ENCODE measurements at places on chromosomes 3 and 15.

DNA sequence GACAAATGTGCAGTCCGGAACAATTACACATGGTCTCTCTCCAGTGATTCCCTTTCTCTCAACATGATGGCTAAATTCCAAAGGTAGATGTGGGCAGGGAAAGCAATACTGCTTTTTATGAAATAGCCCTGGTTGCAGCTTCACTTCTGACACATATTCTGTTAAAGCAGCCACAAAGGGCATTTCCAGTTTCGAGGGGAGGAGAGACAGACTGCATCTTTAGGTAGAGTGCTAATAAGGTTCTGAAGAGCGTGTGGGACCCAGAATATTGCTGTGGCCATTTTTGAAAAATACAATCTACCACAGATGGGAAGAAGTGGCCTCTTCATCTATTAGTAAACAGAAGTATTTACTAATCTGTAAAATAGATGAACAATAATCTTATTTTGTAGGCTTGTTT, 139.3 kb upstream of the PEX5L start:
- no peak for DNase-seq

- no peak for DNase-seq
Measured at GRCh38 chr3:69385123-69385722, 665 bp downstream of the FRMD4B start.

DNA sequence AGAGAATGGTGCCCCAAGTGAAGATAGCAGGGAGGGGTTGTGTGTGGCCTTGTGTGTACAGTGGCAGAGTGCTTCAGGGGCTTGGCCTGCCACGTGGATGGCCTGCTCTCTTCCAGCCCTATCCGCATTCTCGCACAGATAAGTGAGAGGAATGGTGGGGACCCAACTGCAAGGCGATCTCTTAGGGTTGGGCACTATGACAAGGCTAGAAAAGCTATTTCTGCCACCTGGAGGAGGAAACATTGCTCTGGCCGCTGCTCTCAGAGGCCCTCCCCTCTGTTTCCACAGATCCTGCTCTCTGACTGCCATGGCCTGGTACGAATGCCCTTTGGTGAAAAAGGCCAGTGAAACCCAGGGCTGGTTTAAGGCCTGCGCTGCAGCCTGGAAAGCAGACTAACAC, 20.6 kb downstream of the EEFSEC start:
- DNase-seq, result no peak

- no peak for DNase-seq
Measured at GRCh38 chr3:151282921-151283320, 4.6 kb upstream of the P2RY14 start.

DNA sequence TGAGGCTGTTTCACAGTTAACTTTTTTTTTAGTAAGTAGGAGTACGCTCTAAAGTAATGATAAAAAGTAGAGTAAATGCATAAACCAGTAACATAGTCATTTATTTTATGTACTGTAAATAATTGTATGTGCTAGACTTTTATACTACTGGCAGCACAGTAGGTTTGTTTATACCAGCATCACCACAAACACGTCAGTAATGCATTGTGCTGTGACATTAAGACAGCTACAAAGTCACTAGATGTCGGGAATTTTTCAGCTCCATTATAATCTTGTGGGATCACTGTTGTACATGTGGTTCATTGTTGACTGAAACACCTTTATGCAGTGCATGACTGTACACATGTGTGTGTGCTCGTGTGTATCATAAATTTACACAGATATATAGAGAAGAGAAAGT, 618.0 kb upstream of the ADAMTS9 start:
- DNase-seq, result no peak

DNA sequence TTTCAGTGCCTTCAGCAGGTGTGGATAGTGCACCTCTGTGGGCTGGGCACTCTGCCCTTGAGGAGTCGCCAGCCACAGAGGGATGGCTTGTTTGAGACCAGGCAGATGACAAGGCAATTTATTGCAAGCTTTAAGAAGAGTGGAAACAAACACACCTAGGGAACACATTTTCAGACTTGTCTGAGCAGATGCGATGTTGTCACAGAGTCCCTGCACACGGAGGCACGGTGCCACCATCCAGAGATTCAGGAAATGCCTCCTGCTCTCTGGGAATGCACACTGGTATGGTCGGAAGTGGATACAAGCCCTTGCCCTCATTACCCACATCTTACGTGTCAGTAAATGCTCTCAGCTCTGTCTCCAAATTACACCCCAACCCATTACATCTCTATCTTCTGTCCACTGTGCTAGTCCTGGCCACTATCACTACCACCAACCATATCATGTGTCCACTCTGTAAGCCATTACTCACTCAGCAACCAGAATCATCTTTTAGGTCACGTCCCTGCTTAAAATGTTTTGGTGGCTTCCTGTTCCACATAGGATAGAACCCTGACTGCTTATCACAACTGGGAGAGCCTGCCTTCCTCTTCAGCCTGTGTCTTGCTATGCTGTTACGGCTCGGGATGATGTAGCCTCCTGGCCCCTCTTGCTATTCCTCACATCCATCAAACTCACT, 196.9 kb downstream of the SLCO3A1 start:
- no peak for DNase-seq

DNA sequence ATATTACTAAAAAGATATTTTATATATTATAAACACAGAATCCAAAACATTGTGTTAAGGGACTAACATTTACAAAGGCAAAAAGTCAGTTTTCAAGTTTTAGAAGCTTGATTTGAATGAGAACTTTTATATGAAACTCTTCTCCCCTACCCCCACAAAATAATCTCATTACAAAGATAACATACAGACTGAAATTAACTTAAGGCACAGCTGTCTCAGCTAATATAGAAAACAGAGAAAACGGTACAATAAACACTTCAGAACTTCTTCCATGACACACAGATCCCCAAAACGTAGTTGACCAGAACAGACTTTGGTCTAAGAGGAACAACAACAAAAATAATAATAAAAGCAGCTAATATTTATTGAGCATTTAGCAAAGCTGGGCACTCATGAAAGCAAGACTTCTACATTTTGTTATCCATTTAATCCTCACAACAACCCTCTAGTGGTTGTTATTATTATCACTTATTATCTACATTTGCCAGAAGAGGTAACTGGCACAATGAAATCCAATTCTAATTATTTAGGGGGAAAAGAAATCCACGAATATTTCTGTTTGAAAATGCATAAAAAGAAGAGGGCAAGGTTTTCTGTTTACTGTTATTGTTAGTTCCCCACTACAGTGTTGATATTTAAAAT, 68.1 kb downstream of the PFN2 start:
- DNase-seq, result no peak

DNA sequence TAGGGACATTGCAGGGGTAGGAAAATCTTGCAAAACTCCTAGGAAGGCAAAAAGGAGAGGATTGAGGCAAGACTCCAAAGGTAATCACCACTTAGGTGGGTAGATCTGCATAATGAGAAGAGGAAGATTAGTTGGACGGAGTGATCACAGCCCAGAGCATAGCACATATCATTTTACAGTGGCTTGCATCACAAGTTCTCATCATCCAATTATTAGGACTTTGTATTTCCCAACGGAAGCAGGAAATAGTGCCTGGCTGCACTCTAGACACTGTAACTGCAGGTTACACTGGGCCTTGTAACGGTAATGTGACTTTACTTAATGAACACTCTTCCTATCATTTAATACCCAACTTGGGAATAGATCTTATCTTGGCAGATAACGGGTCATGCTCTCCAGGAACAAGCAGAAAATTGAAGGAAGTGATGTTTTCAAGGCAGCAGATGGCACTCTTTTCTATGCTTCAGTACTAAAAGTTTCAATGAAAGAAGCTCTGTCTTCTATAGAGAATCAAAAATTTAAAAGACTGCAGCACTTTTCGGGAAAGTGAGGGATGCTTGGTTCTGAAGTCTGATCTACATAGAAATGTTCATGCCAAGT, 101.9 kb upstream of the KCNMB2 start:
- no peak for DNase-seq

All from activated T-cell treated with anti-CD3 and anti-CD28 coated beads for 48 hours (primary cell).